Fibroblast of skin of right quadriceps (primary cell): ENCODE measurements at places on chromosomes 7 and 10.

- DNase-seq: peak; percentile 23
These were observed 2.3 kb upstream of the DRGX start for GRCh38 chr10:49398000-49398861.

DNA sequence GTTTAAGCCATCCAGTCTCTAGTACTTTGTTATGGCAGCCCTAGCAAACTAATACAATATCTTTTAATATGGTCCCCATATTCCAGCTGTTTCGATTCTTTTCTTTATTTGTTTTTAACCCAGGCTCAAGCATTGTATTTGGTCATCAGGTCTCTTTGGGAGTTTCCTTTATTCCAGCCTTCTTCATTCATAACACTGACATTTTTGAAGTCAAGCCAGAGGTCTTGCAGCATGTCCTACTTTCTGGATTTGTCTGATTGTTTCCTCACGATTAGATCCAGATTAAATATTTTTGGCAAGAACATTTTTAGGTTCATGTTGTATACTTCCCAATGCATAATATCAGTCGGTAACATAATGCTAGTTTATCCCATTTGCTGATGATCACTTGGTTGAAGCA is 11.8 kb downstream of the SLC25A13 start:
- DNase-seq: peak; percentile 2

- DNase-seq: no peak
These were observed 28.4 kb downstream of the DYNC1I1 start for GRCh38 chr7:95800787-95801186.

- DNase-seq: no peak
These were observed 287.1 kb downstream of the WDR11 start for GRCh38 chr10:121138112-121138860.

- no peak for DNase-seq
These were observed 48.8 kb downstream of the SH3PXD2A start for GRCh38 chr10:103806395-103807187.

- DNase-seq: no peak
These were observed 58.2 kb downstream of the POU6F2 start for GRCh38 chr7:39035903-39036302.

DNA sequence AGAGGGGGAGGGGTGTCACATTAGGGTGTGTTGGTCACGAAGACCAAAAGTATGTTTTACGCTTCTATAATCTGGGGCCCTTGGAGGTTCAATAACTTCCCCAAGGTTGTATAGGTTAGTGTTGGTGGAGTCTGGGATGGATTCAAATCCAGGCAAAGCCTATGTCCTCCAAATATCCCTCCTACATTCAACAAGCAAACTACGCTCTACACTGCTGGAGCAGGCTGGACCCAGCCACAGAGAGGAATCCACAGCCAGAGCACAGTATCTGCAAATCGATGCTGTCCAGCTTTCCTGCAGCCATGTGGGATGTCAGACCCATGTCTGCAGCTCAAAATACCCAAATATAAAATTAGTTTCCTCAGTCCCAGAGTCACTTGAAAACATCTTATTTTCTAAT is 198.0 kb downstream of the COBL start:
- DNase-seq: no peak

GRCh38 chr7:7956531-7957128 is 12.0 kb upstream of the GLCCI1 start:
- DNase-seq: peak; percentile 69

DNA sequence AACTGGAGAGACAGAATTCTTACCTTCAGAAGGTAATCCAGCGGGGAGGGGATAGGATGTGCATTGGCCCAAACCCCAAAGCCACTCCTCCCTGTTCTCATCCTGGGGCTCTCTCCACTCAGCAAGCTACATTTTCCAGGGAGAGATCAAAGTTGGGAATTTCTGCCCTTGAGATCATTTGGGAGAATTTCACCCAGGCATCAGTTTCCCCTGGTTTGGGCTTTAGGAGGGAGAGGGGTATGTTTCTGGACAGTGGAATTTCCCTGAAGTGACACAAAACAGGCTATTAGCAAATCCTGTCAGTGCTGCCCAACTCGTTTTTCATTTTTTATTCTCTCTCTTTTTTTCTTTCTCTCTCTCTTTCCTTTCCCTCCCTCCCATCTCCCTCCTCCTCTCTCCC is 35.7 kb downstream of the CYP17A1 start:
- DNase-seq: peak; percentile 55

DNA sequence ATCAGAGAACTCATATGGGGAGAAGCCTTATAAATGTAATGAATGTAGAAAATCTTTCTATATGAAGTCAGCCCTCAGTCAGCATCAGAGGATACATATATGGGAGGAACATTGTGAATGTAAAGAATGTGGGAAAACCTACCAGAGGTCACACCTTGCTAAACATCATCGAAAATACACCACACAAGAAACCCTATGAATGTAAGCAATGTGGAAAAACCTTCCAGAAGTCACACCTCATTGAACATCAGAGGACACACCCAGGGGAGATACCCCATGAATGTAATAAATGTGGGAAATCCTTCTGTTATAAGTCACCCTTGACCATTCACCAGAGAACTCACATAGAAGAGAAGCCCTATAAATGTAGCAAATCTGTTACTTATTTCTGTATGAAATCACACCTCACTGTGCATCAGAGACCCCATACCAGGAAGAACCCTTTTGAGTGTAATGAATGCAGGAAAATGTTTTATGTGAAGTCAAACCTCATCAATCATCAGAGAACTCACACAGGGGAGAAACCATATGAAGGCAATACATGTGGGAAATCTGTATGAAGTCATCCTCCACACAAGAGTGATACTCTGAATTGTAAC is 30.8 kb downstream of the ZNF12 start:
- DNase-seq: no peak

- DNase-seq: no peak
These were observed 19.8 kb downstream of the MDFIC start for GRCh38 chr7:114941692-114942091.

DNA sequence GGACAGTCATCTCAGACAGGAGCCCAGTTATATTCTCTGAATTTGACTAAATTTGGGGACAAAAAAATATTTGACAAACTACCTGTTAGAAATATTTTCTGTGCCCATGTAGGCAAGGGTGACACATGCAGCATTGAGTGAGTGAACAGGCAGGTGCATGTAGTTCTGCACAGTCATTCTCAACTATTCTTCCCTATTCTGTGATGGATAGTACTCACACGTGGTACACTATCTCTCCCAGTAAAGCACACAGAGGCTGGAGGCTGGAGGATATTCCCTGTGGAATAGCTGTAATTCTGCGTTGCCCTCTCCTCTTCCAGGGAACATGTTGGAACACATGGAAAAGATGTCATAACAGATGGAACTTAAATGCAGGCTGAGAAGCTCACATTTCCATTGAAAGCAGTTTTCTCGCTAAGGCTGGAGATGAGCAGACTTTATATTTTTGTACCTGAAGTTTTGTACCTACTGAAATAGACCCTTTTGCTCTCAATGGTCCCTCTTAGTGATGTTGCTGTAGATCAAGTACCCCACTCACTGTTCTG is 75.0 kb downstream of the GPR141 start:
- DNase-seq: no peak

DNA sequence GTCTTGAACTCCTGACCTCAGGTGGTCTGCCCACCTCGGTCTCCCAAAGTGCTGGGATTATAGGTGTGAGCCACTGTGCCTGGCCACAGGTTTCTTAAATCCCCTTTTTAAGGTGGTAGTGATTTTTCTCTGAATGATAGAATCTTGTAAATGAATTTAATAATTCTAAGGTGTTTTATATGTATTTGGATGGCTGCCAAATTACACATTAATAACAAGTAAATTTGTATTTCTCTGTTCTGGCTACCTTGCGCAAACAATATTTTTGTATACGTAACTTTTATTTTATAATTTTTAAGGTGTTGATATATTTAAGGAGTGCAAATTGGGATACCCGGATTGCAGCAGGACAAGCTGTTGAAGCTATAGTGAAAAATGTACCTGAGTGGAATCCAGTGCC is 16.1 kb downstream of the BTAF1 start:
- no peak for DNase-seq

GRCh38 chr7:127761196-127761595 is 109.2 kb downstream of the SND1 start:
- DNase-seq: no peak

- DNase-seq: no peak
These were observed 15.3 kb upstream of the ADAM22 start for GRCh38 chr7:87918740-87919139.

DNA sequence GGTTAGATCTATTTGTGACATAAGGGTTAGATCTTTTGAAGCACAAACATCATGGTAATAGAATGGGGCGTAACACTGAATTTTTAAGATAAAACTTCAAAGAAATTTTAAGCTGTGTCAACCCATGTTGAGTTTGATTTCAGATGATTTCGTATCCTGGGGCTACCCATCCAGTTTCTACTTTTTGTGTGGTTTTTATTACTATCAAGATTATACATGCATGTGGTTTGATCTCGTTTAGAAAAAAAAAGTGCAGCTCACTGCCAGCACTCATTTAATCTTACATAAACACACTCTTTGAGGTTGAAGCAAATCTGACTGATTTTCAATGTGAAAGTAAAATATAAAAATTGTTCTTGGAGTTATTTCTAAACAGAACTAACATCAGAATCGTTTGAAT is 140.8 kb upstream of the GRB10 start:
- DNase-seq: no peak

DNA sequence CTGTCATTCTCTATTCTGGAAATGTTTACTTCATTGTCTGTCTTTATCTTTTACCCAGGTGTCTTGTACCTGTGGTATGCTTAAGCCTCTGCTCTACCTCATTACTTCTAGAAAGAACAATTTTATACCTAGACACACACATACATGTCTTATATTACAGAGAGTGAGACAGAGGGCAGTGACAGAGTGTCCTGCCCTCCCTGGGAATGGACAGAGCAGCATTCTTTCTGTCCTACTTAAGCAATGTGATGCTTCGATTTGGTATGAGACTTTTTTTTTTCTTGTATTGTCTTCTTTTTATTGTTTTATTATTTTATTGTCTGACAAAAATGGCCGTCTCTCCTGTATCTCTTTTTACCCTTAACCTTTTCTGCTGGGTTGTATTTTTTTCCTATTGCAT is 286.1 kb downstream of the EXOC4 start:
- no peak for DNase-seq

DNA sequence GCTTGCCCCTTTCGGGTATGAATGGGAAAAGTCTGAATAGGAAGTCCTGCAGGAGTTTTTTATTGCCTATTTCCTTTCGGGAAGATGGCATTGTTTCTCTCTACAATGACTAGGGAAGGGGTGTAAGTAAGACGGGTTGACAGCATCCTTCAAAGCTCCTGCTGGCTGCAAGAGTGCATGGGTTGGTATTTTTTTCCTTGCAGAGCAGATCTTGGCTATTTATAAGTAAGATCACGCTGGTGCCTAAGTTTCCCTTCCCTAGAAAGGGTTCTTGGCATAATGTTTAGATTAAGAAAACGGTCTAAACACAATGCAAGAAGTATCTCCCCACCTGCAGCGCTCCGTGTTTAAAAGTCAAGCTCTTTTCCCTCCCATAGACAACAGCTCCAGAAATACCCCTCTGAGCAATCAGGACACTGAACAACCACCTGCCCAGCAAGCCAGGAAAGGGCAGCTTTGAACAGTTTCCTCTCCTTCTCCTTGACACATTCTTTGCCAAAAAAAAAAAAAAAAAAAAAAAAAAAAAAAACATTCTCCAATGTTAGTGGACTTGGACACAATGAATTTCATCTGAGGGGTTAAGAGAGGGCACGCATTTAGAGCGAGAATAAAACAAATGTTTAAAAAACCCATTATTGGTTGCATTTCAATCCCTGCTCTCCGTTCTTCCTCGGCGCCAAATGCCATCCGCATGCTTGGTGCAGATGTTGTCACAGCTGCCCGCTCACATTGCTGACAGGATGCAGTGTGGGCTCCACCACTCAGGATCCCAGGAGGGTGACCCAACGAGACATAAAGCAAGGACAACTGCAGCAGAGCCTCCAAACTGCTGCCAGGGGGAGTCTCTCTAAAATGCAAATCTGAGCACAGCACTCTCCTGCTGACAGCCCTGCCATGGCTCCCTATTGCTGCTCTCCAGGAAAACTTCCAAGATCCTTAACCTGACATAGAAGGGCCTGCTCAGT is 427.4 kb upstream of the MGMT start:
- no peak for DNase-seq

DNA sequence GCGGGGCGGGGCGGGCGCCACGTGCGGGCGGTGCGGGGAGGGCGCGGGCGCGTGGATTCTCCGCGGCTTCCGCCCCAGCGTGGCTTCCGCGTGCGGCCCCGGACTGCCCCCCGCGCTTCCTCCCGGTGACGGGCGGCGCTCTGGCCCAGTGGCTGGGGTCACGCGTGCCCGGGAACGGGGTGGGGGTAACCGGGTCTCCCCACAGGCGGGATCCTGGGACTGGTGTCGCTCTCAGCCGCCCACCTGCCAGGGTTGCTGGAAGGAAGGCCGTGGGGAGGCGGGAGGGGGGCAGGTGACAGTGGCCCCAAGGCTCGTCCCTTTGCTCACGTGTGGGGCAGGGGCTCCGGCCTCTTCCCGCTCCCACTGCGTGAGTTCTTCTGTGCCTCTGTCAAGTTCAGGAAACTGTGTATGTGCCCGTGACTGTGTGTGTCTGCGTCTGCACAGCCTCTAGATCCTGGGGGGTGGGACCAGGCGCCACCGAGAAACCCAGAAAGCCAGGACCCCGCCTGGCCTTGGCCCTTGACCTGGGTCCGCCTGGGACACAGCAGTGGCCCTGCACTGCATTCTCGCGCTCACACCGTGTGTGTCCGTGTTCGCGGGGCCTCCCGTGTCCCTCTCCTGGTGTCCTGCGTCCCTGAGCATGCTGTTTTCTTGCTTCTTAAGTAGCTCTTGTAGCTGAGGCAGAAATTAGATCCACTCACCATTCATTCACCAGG is 919 bp downstream of the MAFK start:
- DNase-seq: no peak

DNA sequence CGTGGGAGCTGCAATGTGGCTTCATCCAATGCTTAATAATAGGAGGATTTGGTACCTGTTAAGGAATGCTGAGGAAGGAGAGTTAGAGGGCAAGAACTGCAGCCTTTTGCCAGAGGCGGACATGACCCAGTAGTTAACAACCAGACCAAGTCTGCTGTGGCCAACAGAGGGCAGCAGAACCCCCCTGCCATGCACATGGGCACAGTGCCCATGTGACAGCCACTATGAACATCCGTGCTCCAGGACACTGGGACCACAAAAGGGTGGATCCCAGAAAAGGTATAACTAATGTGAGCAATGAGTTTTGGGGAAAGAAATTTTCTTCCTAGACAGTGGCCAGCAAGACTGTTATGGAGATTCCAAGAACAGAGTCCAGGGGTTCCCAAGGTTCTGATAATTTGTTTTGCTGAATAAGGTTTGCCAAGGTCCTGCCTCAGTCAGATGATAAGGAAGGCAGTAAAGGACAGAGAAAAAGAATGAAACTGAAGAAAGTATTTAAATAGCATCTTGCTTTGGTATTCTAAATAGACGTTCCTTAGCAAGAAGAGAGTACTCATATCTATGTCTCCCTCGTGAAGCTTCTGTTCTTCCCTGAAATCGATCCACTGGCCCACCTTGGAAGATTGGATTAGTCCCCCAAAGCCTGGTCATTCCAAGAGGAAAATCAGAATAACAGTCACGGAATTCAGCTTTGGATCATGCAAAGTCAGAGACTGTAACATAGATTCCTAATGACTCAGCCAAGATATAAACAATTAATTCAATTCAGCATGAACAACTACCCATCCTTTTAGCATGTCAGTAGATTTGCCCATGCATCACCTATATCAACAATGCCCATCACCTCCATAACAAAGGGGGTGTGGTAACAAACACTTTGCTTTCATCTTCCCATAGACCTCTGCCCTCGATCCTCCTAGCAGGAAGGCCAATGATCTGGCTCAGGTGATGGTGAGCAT is 56.0 kb downstream of the LGI1 start:
- DNase-seq: peak; percentile 34

- no peak for DNase-seq
These were observed 13.5 kb upstream of the ENTPD1 start for GRCh38 chr10:95742485-95742884.

GRCh38 chr7:128005117-128005516 is 26.1 kb downstream of the LRRC4 start:
- no peak for DNase-seq
